ENCODE measurements at places on chromosomes 3 and 15.

DNA sequence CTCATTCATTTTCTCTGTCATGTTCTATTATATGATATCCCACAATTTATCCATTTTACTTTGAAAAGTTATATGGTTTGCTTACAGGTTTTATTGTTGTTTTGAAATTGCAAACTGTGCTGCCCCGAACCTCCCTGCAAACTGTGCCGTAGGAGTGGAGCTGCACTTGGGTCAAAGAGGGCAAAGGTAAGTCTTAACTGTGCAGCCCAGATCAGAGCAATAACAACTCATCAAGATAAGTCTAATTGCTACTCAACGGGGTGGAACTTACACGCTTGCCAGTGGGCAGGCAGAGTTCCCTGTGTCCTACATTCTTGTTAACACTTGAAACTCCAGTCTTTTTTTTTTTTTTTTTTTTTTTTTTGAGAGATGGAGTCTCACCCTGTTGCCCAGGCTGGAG, 33.2 kb downstream of the ZDHHC19 start:
- no peak for DNase-seq

DNA sequence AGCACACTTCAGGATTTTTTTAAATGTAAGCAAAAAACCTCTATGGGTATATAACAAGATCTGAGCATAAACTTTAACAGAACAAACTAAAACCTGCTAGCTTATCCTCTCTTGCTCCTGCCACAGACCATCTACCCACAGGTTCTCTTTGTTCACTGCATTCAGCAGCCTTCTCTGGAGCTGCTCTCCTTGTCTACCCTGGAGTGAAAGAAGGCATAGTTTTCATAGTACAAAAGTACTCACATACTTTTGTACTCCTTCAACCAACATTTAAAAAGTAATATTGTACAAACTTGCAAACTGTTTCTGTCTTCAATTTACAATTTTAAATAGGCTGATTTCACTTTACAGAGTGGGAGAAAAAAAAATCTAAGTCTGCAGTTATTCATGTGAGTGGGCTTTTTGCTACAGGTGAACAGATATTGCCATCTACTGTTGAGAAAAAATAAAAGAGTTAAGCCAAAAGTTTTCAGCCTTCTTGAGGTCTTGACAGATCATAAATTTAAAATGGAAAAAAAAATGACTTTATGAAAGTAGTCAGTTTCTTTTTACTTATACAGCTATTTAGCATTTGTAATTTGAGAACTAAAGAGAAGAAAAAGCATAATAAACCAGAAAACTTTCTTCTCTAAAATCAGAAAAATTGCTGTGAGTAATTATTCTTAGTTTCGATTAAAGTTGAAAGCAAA, 20.4 kb downstream of the TERC start:
- DNase-seq, result no peak

DNA sequence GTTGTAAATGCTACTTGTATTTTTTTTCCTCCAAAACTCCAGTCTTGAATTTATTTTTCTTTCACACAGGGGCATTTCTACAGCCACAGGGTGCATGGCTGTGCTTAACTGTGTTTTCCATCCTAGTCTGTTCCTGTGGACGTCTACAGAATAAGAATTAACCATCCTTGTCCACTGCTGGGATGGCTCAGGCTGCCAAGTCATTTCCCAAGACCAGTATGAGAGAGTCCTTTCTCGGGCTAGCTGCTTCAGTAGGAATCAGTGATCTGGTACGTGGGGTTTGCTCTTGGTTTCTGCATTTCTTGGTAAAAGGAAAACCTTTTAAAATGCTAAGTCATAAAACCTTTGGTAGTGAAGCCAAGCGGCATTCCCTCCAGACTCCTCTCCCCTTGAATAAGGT, 29.8 kb downstream of the CHDH start:
- no peak for DNase-seq

DNA sequence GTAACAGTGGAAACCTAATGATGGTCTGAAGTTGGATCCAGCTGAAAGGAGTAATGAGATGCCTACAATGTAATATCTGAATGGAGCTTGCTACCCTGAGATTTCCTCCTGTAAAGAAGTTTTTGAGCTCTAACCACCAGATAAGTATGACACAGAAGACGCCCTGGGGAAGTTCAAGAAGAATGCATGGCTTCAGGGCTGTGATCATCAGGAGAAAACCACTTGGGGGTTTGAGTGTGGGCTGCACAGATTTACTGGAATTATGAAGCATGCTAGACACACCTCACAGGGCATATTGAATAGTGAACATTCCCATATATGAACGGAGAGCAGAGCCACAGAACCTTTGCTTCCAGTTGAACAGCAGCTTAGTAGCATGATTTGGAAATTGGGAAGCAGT, 10.6 kb upstream of the CCDC80 start:
- DNase-seq, result no peak

DNA sequence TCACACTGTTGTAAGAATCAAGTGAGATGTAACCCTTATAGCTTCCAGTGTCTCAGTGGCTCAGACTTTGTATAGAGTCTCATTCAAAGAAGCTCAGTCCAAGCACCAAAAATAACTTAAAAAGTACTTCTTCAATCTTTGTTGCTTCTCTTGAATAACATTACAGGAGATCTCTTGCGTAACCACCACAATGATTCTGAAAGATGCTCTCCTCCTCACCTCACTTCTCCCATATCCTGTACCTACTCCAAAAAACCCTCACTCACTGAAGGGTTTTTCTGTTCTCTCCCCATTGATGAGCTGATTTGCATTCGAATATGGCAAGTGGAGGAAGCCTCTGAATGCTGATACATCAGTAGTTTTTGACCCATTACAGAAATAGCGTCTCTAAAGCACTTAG, 39.4 kb upstream of the MRPS22 start:
- DNase-seq, result no peak

DNA sequence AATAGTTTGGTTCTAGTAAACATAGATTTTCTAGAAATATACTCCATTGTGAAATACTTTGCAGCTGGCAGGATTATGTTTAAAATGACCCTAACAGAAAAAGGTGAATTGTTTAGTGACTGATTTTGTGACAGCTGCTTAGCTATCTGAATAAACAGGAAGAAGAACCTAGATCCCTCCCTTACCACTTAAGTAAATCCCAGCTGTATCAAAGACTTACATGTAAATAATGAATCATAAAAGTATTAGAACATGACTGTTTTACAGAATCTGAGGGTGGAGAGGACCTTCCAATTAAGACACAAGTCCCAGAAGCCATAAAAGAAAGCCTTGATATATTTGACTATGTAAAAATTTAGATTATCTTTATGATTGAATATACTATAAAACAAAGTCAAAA, 15.9 kb downstream of the SLC49A4 start:
- DNase-seq, result no peak

- DNase-seq, result no peak
These were observed 5.9 kb downstream of the MESP2 start for GRCh38 chr15:89781891-89782618.

DNA sequence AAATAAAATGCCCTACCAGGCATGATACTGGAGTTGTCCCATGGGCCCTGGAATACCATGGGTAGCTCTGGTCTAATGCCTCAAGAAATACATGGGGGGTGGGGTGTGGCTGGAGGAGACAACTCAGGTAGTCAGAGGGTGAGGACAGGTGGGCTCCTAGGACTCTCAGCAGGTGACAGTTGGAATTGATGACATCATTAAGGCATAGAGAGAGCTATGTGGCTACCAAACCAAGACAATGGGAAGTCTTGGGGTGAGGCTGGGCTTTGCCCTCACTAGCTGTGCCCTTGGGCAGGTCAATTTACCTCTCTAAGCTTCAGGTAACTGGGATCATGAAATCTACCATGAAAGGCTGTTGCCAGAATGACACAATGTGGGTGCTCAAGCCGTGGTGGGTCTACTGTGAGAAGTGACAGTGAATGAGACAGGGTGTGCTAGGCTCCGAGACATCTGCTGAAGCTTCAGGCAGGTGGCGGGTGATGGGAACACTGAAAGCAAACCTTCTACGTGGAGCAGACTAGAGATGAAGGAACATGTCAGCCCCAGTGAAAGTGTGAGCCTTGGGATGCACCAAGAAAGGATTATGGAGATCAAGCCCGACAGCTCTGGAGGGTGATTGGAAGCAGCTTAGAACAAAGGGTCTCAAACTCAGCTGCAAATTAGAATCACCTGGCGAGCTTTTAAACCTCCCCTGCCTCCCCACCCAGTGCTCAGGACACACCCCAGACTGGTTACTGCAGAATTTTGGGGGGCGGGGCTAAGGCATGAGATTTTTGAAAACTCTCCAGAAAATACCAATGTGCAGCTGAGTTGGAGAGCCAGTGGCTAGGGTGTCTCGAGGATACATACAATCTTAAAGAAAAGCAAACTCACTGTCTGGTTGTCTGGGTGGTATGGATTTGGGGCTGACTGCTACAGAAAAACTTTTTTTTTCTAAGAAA, 21.5 kb downstream of the SLC6A20 start:
- no peak for DNase-seq

- DNase-seq, result no peak
These were observed 1311.9 kb downstream of the ROBO1 start for GRCh38 chr3:78455712-78456433.

GRCh38 chr3:53498806-53499641, 4.6 kb downstream of the CACNA1D start:
- DNase-seq, result no peak

DNA sequence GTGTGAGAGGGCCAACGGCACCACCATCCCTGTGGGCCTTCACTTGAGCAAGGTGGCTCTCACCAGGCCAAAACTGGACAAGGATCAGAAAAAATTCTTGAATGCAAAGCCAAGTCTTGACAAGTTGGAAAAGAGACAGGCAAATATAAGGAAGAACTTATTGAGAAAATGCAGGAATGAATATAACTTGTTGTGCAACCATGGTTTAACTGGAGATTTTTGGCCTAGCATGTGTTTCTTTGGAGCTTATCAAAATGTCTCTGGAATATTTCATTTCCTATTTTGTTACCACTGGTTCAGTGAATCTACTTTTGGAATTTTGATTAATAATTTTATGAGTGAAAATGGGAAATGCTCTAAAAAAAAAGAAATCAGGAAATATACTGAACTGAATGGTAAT, 42.5 kb downstream of the MCTP2 start:
- DNase-seq, result no peak

- no peak for DNase-seq
These were observed 9.7 kb upstream of the MEIS2 start for GRCh38 chr15:37109872-37110572.

DNA sequence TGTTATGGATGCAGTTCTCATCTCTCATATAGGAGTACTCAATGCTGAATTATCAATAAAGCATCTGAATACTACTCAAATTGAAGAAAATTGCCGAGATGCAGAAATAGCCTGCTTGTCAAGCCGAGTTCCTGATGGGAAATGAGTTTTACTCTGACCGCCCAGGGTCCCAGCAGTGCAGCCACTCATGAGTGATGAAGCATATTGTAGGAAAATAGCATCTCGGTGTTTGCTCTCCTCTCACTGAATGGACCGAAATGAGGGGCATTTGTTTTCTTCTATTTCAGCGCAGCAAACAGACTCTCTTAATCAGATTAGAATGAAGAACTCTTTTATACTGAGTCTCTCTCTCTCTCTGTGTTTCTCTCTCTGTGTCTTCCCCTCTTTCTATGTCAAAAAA, 190.0 kb downstream of the GABRB3 start:
- DNase-seq, result no peak

Data from stimulated activated CD8-positive, alpha-beta memory T cell treated with anti-CD3 and anti-CD28 coated beads, Interleukin-12 subunit alpha, Interleukin-12 subunit beta, amount 100 ng/mL, for 1 hour (primary cell).